ENCODE measurements at places on chromosomes 16 and 17. TPM values are rescaled to one million over a fixed set of nuclear protein-coding genes. Genes with fewer than 3 reads are reported as not detected.

DNA sequence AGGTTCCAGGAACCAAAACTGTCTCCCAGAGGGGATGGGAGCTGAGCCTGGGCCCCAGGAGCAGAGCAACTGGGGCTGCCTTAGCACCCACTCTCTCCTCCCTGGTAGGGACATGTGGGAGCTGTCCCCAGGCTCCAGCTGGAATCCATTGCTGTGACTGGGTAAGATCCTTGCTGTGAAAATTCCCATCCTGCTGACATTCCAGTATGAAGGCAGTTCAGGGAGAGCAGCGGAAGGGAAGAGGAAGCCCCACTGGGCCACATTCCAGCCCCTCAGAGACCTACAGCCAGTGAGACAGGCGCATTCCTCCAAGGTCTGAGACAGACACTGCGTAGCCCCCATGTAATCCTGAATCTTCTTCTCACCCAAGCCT lies 24.2 kb downstream of the MYO18A start:
- DNase-seq = peak; percentile 92

DNA sequence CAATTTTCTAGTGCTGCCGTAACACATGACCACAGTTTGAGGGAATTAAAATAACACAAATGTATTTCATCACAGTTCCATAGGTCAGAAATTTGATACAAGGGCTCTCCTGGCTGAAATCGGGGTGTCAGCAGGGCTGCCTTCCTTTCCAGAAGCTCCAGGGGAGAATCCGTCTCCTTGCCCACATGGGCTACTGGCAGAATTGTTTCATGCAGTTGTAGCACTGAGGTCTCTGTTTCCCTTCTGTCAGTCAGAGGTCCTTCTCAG lies 20.5 kb downstream of the EIF4A3 start:
- no peak for DNase-seq

JMJD6 gene
- 17.0 TPM for total RNA-seq

FBXW10 gene
- total RNA-seq = not detected
